A549 treated with ZK216348 at 1 μM for 4 hours (cell line): ENCODE measurements at places on chromosomes 2 and 18. TPM values are rescaled to one million over a fixed set of nuclear protein-coding genes. Genes with fewer than 3 reads are reported as not detected.

The TMEM198 gene
- 0.71 to 1.6 TPM (median 1.2 TPM) in 5 replicates for total RNA-seq

The REV1 gene
- 7.6 to 14.5 TPM (median 12.3 TPM) in 5 replicates for total RNA-seq

The KIF1A gene
- 0.57 to 0.95 TPM (median 0.69 TPM) in 5 replicates for total RNA-seq

The CHRNA1 gene
- not detected in 5 replicates for total RNA-seq

The NTSR2 gene
- not detected in 5 replicates for total RNA-seq

The SERPINB11 gene
- total RNA-seq, result 0.13 TPM in 1 of 5 replicates, not detected in the others

The ALPG gene
- 0.20 to 0.38 TPM (median 0.22 TPM) in 4 of 5 replicates, not detected in the other for total RNA-seq

The MITD1 gene
- total RNA-seq, result 22.9 to 36.0 TPM (median 23.5 TPM) in 5 replicates

The RNF125 gene
- total RNA-seq, result 0.18 to 1.1 TPM (median 0.47 TPM) in 5 replicates

The TTLL4 gene
- 26.7 to 30.8 TPM (median 27.5 TPM) in 5 replicates for total RNA-seq

The PSTPIP2 gene
- 0.21 to 0.38 TPM (median 0.32 TPM) in 5 replicates for total RNA-seq

The RFTN2 gene
- total RNA-seq, result not detected in 5 replicates

The RESP18 gene
- total RNA-seq, result not detected in 5 replicates

The TMEM163 gene
- 0.07 TPM in 2 of 5 replicates, not detected in the others for total RNA-seq

The SP3 gene
- total RNA-seq, result 37.3 to 47.3 TPM (median 44.1 TPM) in 5 replicates

The ACMSD gene
- total RNA-seq, result not detected in 5 replicates
